Activated T-helper 9 cell treated with anti-CD3 and anti-CD28 coated beads, Interleukin-2, amount 50 U/mL, for 16 hours (primary cell): ENCODE measurements at places on chromosomes 3 and 15.

- peak; percentile 25 for DNase-seq
Observed at GRCh38 chr15:85407421-85408269, 27.2 kb downstream of the AKAP13 start.

DNA sequence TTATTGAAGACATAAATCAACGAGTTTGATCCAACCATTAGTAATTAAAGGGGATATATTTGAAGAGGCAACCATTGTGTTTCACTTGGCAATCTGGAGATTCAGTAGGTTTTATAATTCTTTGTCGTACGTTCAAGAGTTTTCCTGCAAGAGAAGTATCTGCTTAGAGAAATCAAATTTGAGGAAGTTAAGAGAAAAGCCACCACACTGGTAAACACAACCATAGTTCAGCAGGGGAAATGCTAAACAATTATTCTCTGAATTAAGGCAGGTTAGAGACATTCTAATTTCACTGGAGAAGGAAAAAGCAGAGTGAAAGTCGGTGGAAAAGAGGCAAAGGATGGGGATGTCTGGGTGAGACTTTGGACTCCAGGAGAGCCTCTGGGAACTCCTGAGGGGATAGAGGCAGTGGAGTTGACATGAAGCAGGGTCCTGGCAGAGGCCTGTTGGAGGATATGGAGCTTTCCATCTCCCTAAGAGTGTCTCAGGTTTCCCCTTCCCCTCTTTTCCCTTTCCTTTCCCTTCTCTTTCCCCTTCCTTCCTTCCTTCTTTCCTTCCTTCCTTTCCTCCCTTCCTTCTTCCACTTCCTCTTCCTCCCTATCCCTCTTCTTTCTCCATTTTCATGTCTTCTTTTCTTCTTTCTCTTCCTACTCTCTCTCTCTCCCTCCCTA is 26.5 kb downstream of the SPINK8 start:
- no peak for DNase-seq

DNA sequence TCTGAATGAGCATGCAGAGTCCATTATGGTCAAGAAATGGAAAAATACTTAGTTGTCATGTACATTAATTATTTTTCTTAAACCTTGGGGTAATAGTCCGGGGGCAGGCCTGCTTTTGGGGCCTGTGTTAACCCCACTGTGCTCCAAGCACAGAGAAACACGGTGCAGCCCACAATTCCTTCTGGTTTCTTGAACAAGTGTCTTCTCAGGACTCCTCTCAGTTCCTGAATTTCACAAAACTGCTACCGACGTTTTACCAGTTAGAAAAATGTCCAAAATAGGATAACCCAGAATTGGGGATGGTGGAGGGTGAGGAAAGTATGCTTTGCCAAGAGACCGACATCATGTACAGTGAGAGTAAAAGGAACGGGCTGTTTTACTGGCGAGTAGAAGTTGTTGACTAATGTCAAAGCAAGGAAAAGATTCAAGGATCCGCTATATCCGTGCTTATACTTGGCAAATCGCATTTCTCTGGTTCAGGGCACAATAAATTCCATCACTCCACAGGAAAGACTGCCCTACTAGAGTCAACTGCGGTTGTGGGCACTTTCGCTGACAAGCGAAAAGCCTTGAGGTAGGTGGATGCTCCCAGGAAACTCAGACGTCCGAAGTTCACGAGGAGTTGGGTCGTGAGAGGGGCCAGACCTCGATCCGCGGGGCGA is 495 bp upstream of the NXPE3 start:
- no peak for DNase-seq

DNA sequence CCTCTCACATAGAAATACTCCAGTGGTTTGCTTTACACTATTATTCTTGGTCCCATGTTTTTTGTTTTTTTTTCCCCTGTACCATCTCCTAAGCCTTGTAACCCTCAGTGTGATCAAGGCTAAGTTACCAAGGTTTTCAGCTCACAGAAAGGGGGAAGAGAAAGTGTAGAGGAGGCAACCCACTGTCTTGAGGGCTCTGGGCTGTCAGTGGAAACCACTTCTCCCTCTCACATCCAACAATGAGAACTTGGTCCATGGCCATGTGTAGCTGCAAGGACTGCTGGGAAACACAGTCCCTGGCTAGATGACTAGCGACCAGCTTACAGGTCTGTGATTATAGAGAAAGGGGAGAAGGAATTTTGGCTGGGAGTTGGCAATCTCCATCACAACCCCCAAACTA is 30.3 kb downstream of the GPD1L start:
- DNase-seq: no peak

- no peak for DNase-seq
Observed at GRCh38 chr3:42871592-42872196, 4.0 kb downstream of the CYP8B1 start.

- no peak for DNase-seq
Observed at GRCh38 chr3:187006864-187007630, 76.7 kb downstream of the ST6GAL1 start.
